ENCODE measurements at places on chromosomes 3 and 15.

- no peak for DNase-seq
These were observed 10.6 kb upstream of the KIF23 start for GRCh38 chr15:69403594-69403993.

DNA sequence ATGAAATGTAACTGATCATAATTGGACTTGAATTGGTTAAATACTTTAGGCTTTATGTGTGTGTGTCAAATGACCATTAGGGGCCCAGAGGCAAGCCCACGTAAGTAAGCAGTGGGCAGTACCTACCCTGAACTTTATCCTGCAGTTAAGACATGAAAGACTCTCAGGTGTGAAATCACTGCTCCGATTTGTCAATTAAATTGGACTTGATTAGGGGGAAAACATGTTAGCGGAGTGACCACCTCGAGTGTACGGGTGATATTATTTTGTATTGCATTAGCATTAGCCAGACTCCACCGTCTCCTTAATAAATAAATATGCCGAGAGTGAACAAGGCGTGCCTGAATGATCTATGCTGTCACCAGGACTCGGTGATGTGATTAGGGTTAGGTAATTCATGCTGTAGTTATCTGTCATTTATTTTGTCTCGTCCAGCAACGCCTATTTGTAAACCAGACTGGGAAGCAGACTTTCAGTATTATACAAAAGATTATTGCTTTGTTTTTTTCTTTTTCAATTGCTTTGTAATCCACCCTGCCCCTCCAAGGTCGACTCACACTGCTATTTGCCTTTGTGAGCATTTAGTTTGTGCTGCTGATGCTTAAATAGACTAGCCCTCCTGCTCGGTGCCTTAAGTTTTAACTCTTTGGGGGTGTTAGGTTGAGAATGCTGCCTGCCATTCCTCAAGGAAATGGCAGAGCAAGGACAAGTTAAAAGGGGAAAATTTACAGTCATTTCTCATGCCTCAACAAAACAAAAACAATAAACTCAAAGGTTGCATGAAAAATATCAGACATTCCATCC, 1.8 kb downstream of the RBMS3 start:
- no peak for DNase-seq

DNA sequence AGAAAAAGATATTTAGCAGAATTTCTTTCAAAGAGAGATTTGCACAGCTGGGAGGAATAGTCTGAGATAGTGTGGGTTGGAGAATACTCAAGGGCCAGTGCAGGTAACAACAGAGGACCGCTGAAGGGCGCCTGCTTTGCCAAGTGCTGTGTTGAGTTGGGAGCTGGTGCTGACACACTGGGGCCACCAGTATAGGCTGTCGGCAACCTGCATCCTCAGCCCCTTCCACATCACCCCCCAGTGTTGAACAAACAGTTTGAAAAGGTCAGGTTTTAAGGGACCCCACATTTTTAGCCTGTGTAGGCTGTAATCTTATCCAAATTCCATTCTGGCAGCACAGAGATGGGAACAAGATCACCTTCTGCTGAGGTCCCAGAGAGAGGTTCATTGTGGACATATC, 96.6 kb downstream of the ABHD5 start:
- DNase-seq: no peak

- DNase-seq: no peak
These were observed 31.7 kb downstream of the BTLA start for GRCh38 chr3:112467539-112467938.

GRCh38 chr3:47985381-47985780, 30.8 kb downstream of the MAP4 start:
- DNase-seq: no peak

GRCh38 chr3:124845406-124845805, 41.8 kb downstream of the ITGB5 start:
- no peak for DNase-seq

DNA sequence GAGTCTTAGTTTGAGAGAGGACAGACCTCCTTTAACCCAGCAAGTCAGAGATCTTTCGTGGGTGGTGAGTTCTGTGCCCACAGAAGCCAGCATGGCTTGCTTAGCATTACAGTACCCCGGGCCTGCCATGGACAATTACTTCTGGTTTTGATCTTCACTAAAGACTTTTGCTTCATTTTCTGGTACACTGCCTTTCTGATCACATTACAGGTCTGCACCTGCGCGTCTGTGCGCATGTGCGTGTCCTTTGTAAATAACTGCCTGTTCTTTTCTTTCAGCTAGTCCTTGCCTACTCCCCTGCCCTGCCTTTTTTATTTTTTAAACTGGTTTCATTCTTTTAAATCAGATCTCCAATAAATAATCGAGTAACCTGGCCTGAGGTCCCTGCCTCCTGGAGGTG, 57.1 kb upstream of the CMTM8 start:
- no peak for DNase-seq
